ENCODE measurements at places on chromosomes 7 and 10.

GRCh38 chr7:112997831-112998230 lies 88.8 kb downstream of the GPR85 start:
- no peak for DNase-seq

DNA sequence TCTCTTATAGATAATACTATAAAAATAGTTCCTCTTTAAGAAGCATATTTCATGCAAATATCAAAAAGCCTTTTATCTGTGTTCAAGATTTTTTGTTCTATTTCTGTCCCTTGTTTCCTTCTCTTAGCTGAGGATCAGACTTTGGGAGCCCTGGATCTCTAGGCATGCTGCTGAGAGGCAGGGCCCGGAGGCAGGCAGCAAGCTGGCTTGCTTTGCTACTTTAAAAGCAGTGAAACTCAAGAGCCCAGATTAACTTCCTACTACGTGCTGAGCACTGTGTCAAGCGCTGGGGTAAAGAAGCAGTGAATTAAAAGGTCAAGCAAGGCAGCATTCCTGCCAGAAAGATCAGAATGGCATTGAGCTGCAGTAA lies 31.0 kb upstream of the ARID5B start:
- no peak for DNase-seq

- no peak for DNase-seq
These were observed 105.7 kb downstream of the RPS24 start for GRCh38 chr10:78139341-78139740.

DNA sequence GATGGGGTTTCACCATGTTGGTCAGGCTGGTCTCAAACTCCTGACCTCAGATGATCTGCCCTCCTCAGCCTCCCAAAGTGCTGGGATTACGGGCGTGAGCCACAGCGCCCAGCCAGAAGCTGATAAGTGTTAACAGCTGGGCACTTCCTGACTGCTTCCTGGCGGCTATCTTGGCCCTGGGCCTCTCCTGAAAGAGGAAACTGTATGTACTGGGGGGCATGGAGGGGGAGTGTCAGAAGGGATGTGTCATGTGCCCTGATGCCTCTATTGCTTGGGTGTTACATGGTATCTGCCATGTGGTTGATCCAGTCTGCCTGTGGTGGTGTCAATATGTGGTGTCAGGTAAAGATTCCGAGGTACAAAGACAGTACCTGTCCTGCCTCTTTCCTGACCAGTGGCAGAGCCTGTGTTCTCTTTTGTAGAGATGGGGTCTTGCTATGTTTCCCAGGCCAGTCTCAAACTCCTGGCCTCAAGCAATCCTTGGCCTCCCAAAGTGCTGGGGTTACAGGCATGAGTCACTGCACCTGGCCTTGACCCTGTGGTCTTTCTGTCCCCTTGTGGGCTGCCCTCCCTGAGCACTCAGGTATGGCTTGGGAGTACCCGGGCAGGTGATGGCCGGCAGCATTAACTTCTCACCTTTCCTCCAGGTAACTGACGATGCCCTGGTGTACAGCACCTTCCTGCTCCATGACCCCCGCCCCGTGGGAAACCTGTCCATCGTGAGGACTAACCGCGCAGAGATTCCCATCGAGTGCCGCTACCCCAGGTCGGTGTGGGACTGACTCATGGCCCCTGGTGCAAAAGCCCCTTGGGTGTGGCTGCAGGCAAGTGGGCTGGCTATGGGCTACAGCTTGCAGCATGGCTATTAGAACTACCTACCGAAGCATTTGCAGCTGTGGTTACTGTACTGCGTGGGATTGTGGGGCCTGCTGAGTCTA lies 4.4 kb downstream of the ZP3 start:
- DNase-seq: no peak

DNA sequence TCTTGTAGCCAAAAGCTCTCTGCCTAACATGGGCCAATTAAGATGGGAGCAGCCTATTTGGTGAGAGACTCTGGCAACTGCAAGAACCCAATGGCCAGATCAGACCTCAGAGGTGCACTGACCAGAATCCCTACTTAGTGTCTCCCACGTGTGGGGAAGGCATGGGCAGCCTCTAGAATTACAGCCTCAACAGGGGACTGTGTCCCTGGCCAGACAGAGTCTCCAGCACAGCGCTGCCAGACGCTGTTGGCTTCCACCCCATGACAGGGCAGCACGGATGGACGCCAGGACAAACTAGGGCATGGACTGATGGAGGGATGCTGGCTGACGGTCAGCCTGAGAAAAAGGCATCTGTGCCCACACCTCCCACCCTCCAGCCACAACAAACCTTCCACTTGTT lies 729.3 kb upstream of the AUTS2 start:
- no peak for DNase-seq

- DNase-seq: no peak
These were observed 24.4 kb downstream of the DLG5 start for GRCh38 chr10:77902159-77902558.

GRCh38 chr7:81064426-81064825 lies 145.6 kb upstream of the SEMA3C start:
- DNase-seq: no peak

GRCh38 chr7:27169658-27170425 lies 4.3 kb downstream of the HOXA10 start:
- peak; percentile 37 for DNase-seq

- DNase-seq: no peak
These were observed 132.4 kb upstream of the PALS2 start for GRCh38 chr7:24440892-24441291.

GRCh38 chr7:36784991-36785940 lies 61.0 kb upstream of the AOAH start:
- no peak for DNase-seq

DNA sequence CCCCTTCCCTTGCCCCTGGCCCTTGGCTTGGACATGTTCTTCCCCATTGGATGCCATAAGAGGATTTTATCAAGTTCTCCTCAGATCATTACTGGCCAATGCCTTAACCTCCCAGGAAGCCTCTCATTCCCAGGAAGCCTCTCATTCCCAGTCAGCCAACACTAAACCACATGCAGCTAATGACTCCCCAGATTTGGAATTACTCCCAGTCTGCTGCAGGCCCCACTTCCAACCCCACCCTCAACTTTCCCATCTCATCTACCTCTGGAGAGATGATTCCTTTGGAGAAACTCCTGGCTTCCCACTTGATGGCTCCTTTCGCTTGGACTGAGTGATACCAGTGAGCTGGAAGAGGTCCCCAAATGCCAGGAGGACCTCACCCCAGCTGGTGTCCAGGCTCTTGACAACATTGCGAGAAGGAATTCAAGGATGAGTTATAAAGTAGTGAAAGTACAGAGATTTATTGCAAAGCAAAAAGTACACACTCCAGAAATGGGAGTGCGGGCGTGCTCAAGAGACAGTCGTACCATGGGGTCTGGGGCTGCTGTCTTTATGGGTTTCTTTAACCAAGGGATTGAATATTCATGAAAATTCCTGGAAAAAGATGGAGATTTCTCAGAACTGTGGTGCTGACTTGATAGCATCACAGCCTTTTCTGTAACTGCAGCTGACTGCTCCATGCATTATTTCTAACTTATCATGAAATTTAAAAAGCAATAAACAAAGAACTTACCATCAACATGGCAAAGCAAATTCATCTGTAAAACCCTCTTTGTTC lies 117.2 kb upstream of the ADCY1 start:
- DNase-seq: no peak

GRCh38 chr7:77649716-77650349 lies 46.4 kb upstream of the RSBN1L start:
- DNase-seq: peak; percentile 27

- DNase-seq: no peak
These were observed 244.9 kb downstream of the MAD1L1 start for GRCh38 chr7:1987591-1988532.

- DNase-seq: no peak
These were observed 734.7 kb downstream of the KCNMA1 start for GRCh38 chr10:76902949-76903348.

- no peak for DNase-seq
These were observed 524.4 kb downstream of the NEBL start for GRCh38 chr10:20372748-20373147.

DNA sequence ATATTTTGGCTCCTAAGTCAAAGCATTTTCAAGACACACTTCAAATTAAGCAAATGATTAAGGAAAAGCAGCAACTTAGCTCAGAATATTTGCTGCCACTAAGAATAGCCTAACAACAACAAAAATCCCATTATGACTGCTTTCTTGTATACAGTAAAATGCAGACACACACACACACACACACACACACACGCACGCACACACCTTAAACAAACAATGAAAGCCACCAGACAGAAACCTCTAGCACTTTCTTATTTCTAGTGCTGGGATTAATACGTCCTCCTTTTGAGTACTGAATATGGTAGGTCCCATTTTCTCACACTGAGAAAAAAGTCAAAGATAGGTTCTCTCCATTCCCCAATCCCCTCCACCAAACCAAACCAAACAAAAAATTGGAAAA lies 23.4 kb upstream of the FEZF1 start:
- no peak for DNase-seq

GRCh38 chr7:105838627-105839231 lies 37.7 kb downstream of the ATXN7L1 start:
- DNase-seq: peak; percentile 80

DNA sequence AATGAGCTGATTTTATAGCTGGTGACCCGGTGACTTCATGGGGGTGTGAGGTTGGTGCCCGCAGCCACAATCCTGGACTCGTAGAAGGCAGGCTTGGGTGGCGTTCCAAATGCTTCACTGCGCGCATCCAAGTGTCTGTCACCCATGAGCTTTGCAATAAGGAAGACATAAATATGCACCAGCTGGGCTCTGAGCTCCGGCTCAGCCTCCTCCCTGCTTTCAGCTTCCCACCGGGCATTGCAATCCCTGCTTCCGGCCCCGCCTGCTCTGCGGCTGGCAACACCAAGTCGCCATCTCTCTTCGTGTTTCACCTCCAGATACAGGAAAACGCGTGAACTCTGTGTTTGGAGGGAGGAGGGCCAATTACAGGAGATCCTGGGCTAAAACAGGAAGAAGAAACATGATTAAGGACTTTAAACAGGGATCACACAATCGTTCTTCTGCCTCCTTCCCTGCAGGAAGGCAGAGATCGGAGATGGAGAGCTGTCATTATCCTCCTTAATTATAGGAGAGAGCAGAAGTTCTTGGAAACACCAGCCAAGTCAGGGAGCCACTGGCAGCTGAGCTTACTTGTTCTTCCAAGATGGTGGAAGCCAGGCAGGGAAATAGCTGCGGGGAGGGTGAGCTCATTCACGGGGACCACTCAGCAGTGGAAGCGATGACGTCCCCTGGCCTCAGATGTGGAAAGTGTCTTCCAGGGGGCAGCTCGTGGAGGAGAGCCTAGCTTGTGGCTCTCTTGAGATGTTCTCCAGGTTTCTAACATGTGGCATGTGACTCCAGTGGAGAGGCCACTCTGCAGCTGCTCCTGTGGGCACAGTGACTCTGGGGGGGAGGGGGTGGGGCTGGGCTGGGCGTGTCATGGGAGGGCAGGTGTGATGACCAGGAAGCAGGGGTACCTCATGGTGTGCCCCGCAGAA lies 134.9 kb downstream of the CAMK1D start:
- DNase-seq: peak; percentile 62

DNA sequence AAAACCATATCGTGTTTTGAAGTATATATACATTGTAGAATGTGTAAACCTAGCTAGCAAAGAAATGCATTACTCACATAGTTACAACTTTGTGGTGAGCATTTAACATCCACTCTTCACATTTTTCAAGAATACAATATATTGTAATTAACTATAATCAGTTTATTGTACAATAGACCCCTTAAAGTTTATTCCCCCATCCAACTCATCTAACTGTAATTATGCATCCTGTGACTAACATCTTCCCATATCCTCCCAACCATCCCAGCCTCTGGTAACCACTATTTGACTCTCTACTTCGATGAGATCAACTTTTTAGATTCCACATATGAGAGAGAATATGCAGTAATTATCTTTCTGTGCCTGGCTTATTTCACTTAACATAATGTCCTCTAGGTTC lies 526.4 kb downstream of the KIF20B start:
- no peak for DNase-seq

- no peak for DNase-seq
These were observed 31.8 kb upstream of the HMX3 start for GRCh38 chr10:123103944-123104343.

GRCh38 chr7:155448632-155449007 lies 9.3 kb upstream of the EN2 start:
- no peak for DNase-seq

- no peak for DNase-seq
These were observed 98.2 kb downstream of the PRLHR start for GRCh38 chr10:118497227-118497626.

DNA sequence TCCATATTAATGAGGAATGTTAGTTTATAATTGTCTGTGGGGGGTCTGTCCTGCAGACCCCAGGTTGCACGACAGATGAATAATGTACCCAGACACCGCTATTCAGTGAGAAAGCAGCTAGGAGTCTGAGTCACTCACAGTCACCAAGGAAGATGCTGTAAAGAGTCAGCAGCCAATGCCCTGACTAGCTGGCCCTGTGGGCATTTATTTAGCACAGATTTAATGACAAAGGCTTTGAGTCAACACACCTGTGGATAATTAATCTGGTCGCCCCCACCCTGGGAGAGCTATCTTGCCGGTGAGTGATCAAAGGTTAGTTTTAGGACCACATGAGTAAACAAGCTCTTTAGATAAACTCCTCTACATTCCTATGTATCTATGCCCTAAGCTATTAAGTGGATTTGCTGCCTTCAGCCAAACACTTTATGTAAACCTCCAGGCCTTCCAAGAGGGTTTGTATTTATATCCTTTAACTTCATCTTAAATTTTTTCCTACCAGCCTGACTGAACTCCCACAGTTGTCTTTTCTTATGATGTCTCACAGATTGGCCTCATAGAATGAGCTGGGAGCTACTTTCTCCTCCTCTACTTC lies 180.0 kb upstream of the ADCY1 start:
- DNase-seq: no peak

DNA sequence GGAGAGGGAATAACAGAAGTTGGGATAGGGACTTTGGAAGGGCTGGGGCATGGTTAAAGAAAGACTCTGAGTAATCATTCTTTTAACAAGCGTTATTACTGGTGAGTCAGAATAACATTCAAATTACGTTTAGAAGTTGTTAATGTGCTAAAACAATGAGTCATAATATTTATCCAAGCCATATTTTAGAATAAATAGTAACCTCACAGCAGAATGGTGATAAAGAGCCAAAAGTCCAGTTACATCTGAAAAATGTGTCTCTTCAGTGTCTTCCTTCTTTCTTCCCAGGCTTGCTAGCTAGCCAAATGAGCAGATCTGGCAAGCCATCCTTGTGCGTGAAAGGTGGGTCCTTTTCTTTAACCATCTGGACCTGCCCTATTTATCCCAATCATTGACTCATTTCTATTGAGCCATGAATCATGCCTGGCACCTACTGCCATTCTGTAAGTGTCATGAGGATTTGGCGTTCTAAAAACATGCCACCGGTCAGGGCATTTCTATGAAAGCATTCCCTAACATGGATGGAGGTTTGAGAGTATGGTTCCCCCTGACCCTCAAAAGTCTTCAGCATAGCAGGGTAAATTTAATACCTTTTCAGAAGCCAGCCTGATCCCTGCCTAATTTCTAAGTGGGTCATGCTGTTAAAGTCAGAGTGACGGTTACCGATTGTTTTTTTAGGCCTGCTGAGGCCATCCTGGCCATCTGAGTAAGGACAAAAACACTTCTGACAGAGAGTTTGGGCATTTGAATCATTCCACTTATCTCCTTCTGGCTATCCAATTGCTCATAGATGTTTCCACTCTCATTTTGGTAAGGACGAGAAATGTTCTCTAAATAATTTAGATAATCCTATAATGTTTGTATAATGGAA lies 26.9 kb downstream of the MYPN start:
- peak; percentile 71 for DNase-seq

Data from GM03348 (cell line).